Psoas muscle (tissue), 8 donors: ENCODE measurements at places on chromosomes 1 and 21. TPM values are rescaled to one million over a fixed set of nuclear protein-coding genes. Genes with fewer than 3 reads are reported as not detected.

The CELA3A gene
- total RNA-seq, result not detected

The APOBEC4 gene
- total RNA-seq, result not detected

The VASH2 gene
- total RNA-seq, result 0.17 TPM

The FAM72B gene
- 0.38 TPM for total RNA-seq

The DISP1 gene
- total RNA-seq, result 3.7 TPM
